ENCODE measurements at places on chromosomes 3 and 15.

- DNase-seq: no peak
Observed at GRCh38 chr15:98903377-98904018, 104.1 kb downstream of the PGPEP1L start.

DNA sequence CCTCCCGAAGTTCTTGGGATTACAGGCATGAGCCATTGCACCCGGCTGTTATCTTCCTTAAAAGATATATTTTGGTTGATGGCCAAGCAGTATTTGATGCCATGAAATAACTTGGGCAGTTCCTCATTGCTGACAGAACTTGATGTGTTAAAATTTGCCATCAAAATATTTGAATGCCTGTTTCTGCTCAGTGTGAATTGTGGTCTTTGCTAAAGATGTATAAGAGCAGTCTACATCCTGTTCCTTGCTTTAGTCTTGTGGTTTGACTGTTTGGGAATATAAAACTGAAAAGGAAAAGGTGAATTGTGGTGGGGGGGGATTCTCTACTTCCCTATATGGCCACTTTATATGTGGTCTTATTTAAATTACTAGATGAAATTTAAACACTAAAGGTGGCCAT lies 14.0 kb downstream of the TRIM71 start:
- no peak for DNase-seq

DNA sequence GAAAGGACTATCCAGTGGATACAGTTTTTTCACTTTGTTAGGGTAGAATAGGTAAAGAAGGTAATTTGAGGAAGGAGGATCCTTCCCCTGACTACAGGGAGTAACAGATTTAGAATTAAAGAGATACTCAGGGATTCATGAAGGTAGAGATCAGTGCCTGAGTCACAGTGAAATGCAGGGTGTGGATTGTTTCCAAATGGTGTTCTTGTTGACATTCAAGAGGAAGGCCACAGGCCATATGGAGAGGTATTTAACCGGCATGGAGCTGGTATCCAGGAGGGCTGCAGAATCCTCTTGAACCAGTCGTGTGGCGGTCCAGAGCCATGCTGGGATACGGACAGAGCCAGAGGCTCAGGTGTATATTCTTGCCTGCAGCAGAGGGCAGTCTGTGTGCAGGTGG lies 28.2 kb downstream of the GYG1 start:
- no peak for DNase-seq

DNA sequence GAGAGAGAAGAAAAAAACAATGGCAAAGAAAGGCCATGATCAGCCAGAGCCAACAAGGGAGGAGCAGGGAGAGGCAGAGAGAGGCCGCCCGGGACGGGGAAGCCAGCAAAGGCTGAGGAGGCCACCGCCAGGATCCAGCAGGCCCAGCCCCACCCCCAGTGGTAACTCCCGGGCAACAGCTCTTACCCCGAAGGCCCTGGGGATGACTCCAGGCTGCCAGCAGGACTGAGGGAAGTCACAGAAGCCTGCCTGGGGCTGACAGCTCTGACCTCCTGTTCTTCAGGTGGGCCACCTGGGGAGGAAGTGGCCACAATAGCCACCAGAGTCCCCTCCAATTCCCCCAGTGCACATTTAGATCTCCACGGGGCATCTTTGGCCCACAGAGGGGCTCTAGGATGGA lies 184.3 kb upstream of the LINGO1 start:
- DNase-seq: no peak

- no peak for DNase-seq
Observed at GRCh38 chr3:190581041-190581541, 67.2 kb downstream of the IL1RAP start.

- DNase-seq: no peak
Observed at GRCh38 chr15:73979636-73980035, 12.5 kb downstream of the STOML1 start.

DNA sequence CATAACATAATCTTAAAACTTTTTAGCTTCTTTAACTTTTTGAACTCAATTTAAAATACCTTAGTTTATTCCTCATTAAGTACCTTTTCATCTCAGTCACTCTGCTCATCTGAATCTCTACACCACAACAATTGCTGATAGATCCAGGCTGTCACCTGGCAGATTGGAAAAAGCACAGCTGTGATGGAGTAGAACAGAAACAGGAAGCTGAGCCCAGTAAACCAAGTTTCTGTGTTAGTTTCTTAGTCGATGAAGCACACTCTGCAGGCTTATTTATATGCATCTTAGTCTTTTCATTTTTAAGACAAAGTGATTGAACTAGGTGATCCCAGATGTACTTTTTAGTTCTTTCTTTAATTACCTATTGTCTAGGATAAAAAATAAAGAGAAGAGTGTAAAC lies 1398.0 kb upstream of the ALCAM start:
- no peak for DNase-seq

DNA sequence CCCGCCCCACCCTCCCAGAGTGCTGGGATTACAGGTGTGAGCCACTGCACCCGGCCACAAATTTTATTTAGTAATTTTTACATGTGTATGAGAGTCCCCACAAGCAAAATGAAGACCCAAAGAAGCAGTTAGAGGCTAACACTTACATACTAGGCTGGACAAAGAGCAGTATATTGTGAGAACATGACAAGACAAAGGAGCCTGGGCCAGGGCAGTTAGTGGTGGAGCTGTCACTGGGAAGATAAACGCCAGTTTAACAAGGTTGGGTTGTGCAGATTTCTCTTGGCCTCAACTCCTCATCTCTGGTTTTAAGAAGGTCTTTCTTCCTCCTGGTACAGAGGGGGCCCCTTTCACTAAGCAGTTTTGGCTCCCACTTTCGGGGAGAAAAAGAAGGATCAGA lies 19.9 kb upstream of the FAM174B start:
- DNase-seq: no peak

DNA sequence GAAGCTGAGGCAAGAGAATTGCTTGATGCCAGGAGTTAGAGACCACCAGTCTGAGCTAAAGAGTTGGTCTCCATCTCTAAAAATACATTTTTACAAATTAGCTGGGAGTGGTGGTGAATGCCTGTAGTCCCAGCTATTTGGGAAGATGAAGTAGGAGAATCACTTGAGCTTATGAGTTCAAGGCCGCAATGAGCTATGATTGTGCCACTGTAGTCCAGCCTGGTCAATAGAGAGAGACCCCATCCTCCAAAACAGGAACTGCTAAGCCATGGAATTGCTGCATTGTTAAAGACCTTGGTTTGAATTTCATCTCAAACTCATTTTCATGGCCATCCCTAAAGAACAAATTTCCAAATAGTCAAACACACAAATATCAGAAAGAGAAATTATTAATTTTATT lies 113.9 kb upstream of the AGTR1 start:
- DNase-seq: no peak

DNA sequence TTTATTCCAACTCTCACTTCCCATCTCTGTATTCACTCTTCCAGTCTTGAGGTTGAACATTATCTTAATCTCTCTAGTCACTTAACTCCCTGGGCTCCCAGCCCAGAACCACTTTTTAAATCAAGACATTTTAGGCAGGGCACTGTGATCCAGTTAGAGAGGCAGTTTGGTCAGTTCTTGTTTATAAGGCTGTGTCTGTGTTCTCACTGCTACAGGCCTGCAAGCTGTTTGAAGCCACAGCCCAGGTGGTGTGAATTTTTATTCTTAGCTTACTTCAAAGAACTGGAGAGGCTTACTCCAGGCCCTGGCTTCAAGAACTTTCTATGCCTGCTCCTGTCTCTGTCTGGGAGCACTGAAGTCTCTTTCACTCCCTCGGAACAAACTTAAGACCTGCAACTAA lies 906.1 kb downstream of the CADM2 start:
- no peak for DNase-seq

DNA sequence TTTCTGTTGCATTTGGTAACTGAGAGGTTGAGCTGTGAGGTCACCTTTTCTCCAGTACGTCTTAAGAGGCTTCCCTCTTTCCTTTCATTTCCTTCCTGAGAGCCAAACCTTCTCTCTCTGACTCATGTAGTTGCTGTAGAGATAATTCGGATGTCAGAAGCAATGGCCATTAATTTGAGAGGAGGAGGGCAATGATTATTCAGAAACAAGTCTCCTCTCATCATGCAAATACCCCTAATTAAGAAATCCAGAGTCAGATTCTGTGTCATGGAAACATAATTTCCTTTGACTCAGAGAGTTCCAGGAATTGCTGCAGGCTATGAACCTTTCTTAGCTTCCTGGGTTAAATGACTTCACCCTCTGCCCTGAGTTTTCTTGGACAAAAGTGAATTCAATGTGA lies 59.0 kb upstream of the GSK3B start:
- DNase-seq: no peak

- no peak for DNase-seq
Observed at GRCh38 chr3:13200465-13200864, 127.2 kb upstream of the IQSEC1 start.

GRCh38 chr15:56160966-56161365 lies 82.7 kb downstream of the RFX7 start:
- DNase-seq: no peak

DNA sequence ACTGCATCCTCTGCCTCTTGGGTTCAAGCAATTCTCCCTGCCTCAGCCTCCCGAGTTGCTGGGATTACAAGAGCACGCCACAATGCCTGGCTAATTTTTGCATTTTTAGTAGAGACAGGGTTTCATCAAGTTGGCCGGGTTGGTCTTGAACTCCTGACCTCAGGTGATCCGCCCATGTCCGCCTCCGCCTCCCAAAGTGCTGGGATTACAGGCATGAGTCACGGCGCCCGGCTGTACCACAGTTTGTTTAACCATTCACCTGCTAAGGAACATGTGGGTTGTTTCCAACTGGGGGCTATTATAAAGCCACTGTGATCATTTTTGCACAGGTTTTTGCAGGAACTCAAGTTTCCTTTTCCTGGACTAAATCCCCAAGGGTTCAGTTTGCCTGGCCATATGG lies 123.2 kb upstream of the RAP2B start:
- no peak for DNase-seq

- DNase-seq: no peak
Observed at GRCh38 chr3:26259176-26259575, 363.4 kb upstream of the LRRC3B start.

DNA sequence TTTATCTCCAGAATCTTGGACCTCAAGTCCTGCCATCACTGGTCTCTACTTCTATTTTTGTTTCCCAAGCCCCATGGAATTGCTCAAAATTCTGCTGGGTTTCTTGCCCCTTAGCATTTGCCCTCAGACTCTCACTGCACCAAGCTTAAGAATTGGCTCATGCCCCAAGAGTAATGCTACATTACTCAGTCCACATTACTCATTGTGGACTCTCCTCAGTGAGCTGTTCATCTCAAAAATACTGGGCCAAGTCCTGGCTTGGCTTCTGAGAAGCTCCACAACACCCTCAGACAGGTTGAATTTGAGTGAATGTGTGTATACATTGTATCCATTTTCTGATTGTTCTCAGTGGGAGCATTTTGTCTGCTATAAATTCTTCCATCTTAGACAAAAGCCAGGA lies 364.4 kb upstream of the ARHGEF26 start:
- DNase-seq: no peak

DNA sequence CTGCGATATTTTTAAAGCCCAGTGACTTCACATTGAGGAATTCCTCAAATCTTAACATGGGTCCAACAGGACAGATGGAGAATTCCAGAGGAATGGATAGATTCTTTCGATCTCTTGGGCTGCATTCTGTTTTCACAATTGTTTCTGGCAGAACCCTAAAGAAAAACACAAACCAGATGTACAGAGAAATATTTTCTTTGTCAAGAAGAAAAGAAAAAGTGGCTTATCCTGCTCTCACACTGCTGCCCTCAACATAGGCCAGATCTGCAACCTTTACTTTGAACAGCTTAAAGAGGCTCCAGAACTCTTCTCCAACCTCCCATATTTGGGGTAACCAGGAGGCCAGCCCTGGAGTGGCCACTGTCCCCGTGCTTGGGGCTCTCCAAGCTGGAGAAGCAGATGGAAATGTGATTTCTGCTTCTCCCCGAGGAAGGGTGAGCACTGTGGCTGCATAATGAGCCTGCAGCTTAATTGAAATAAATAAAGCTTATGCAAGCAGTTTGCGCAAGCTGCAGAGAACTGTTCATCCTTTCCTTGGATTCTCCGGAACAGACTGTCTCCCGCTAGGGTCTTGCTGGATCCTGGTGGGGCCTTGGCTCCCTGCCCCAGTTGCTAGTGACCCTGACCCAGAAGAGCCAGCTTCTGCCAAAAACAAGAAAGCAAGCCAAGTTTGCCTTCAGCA lies 453.2 kb upstream of the PROK2 start:
- no peak for DNase-seq

DNA sequence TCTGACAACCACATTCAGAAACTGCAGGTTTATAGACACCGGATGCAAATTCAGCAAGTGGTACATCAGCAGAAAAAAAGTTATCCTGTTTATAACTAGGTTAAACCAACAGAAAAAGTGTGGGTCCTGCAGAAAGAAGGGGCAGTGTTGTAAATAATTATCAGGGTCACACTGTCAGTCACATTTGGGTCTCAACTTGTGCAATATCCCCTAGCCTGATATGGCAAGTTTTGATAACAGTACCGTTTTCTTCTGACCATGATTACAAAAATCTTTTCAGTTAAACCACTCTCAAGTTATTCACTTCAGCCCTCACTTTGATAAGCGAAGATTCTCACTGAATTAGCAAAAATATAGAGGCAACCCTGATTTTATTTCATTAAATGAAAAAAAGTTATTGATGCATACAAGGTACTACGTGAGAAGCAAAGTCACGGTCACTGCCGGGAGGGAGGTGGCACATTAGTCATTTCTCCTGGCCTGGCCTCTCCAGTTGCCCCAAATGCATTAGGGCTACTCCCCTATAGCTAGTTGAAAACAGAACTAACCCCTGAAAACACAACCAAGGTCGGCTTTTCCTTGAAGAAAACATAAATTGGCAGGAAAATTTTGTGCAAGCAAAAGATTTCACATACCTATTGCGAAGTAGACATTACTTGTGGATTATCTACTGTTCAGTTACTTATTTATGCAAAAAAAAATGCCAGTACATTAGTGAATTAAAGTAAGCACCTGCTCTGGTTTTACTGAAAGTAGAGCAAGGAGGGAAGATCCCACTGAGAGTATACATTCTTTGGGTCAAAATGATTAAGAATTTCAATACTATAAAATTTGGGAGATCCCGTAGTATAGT lies 28.6 kb downstream of the IL5RA start:
- DNase-seq: no peak

DNA sequence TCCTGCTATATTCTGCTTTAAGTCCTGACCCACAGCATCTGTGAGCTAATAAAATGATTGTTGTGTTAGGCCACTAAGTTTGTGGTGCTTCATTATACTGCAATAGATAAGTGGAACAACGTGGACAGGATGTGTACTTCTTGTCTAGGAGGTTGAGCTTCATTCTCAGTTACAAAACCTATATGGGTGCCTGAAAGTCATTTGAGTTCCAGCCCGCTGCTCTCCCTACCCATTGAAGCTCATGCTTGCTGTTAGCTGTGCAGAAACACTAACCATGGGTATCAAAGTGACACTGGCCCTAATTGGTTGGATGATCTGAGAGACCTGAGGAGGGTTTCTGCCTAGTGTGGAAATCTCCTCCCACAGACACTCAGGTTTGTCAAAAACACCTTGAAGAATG lies 357.2 kb downstream of the PDCD6IP start:
- no peak for DNase-seq

DNA sequence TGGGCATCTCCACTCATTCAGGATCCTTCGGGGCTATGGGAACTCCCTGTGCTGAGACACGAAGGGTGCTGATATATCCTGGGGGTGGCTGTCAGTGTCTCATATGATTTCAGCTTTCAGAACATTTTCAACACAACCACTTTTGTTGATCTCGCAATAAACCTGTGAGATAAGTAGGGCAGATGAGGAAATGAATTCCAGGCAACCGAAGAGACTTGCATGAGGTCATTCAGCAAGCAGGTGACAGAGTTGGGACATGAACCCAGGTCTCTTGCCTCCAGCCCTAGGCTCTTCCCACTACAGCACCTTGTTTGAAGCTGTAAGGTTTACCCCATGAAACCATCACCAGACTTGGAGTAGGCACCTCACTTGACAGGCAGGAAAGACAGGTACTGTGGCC lies 16.6 kb downstream of the DUOX1 start:
- DNase-seq: no peak

GRCh38 chr15:58980351-58980939 lies 7.0 kb upstream of the RNF111 start:
- DNase-seq: no peak
